CD4-positive, alpha-beta T cell treated with Interleukin-12 subunit alpha and Interleukin-12 subunit beta, for 1 hour (primary cell): ENCODE measurements at places on chromosomes 4 and X.

- DNase-seq, result no peak
Observed at GRCh38 chrX:136347706-136348105, 46.9 kb downstream of the ADGRG4 start.

- DNase-seq, result no peak
Observed at GRCh38 chr4:88799900-88800299, 102.3 kb upstream of the NAP1L5 start.

DNA sequence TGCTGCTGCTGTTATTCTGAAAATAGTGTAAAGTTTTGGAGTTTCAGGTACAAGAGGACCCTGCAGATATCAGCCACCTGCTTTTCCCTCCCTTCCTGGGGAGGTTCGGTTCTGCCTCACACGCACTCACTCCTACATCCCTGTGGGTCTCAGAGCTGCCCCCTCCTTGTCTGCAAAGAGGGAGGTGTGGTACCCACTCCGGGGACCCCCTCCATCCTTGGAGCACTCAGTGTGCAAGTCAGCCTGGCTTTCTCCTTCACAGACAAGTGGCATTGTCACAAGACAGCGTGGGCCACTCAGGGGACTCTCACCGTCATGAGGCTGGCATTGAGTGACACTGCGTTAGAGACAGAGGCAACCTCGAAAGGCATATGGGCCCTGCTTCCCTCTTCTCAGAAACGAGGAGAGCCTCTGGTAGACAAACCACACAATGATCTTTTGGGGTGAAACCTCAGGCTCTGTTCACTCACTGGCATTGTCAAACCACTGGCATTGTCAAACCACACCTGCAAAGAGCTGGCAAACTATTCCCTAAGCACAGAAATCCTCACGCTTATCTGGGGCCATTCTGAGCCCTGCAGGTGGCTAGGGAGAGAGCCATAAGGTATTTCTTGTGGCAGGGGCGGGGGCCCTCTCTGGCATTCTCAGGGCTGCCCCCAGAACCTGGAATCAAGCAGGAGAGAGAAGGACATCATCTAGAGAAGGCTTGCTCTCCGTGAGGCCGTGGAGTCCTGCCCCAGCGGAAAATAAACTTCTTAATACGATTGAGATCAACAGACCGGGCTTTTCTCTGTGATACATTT lies 285.0 kb downstream of the SHOX start:
- DNase-seq, result no peak

DNA sequence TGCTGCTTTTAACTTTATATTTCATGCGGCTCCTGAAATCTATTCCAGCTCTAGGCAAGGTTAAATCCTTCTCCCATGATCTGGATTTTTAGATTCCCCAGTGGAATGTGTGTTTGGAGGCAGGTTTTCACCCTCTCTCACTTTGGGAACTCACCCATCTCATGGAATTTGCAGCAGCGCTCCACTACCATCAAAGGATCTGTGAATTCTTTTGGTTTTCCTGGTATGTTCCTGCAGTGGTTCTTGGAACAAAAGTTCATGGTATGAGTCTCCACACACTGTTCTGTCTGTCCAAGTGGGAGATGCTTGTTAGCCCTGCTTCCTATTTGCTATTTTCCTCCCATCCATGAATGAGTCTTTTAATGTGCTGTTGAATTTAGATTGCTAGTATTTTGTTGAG lies 14.0 kb downstream of the APOOL start:
- DNase-seq, result no peak
